Left colon (tissue), 2 donors: ENCODE measurements at places on chromosomes 7 and 10. TPM values are rescaled to one million over a fixed set of nuclear protein-coding genes. Genes with fewer than 3 reads are reported as not detected.

The MLXIPL gene
- 13.2 TPM for total RNA-seq

GRCh38 chr10:119680650-119681081 lies 29.5 kb downstream of the BAG3 start:
- DNase-seq = no peak

GRCh38 chr10:16586358-16587138 lies 64.9 kb upstream of the C1QL3 start:
- no peak for DNase-seq

GRCh38 chr10:78905957-78906308 lies 162.8 kb upstream of the ZMIZ1 start:
- DNase-seq = no peak

DNA sequence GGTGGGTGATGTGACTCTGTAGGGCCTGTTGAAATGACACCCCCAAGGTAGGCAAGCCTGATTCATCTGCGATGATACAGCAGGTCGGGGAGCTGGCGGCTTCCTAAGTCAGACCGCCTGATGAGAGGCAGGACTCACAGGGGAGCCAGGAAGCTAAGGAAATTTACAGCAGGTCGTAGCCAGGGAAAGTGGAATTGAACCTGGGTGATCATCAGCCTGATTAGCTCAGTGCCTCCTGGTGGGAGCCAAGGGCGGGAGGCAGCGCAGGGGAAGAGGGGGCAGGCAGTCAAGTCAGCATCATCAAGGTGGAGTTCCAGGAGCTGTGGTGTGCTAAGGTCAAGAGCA lies 18.5 kb upstream of the TRIM56 start:
- DNase-seq = no peak

DNA sequence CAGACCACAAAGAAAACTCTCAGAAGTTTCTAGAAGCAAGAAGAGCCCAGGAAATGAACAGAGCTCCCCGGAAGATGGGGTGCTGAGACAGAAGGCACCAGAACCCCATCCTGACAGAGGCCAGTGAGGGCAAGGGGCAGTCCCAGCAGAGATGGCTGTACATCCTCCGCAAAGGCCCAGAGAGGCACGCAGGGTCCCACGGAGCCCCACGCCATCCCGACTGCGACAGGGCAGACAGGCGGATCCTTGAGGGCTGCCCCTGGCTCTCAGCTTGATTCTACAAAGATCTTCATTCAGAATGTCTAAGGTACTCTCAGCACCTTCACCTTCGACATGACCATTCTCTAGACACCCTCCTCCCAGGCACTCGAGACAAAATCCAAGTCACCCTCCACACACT lies 107.9 kb upstream of the DDC start:
- DNase-seq = no peak

DNA sequence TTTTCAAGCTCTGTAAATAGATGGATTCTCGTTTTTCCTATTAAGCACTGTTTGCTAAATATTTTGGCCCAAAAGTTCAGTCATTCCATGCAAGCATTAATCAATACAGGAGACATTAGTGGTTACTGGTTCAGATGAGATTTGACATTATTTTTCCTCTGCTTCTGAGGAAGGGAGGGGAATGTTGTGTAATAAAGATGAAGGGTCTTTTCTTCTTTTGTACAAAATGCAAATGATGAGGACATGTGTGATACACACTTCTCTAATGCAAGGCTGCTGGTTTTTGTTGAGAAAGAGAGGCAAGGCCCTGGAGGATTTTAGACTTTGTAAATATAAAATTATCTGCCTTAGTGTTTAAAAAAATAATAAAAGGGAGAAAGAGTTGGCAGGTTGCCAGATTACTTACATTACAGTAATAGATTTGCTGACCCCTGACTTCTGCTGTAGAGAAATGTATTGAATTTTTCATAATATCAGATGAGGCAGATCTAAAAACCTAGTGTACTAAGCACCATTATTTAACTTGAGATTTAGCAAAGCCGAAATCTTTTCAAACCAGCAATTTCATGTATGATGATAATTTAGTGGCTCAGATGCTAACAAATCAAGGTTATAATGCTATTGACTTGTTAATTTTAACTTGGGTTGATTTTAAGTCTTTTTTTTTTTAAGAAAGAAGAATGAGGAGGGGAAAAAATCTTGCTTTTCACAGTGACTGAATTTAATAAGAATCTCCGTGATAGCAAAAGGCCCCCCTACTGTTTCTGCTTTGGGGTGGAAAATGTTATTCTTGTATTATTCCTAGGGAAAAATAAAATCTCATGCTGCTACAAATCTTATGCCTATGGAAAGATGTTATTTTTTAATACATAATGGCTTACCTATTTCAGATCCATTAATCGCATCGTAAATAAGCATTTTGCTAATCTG lies 180.1 kb downstream of the ARID5B start:
- no peak for DNase-seq

GRCh38 chr7:69414555-69414954 lies 183.7 kb upstream of the AUTS2 start:
- DNase-seq = no peak

DNA sequence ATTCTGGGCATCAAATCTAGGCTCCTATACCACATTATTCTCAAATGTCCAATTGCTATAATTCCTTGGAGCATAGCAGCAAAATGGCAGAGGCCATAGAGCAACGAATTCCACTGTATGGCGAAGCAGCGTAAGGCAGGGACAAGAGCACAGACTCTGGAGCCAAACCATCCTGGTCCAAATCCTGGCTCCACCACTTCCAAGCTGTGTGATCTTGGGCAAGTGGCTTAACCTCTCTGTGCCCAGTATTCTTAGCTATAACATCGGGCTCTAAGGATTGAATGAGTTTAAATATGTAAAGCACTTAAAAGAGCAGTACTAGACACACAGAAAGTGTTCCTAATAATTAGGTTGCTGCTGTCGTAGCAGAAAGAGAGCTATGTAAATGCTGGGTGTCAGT lies 56.2 kb downstream of the TACC2 start:
- DNase-seq = no peak

DNA sequence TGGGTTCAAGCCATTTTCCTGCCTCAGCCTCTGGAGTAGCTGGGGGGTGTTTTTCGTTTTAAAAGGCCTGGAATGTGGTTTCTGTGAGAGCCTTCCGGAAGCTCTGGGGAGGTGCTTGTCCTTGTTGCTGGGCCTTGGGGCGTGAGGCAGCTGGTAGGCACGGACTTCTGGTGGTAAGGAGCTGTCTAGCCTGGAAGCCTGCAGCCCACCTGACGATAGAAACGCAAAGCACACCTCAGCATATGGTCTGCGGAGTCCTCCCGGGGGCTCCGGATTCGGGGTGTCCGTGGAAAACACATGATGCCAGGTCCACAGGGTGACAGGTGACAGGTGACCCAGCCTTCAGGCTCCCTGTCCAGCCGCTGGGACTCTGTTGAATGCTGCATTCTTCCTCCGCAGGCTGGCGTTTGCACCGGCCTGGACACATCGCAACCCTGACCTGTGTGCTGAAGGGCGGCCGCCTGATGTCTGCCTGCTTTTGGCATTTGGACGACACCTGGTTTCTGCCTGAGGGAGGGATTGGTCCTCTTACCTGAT lies 37.3 kb downstream of the INPP5A start:
- no peak for DNase-seq

DNA sequence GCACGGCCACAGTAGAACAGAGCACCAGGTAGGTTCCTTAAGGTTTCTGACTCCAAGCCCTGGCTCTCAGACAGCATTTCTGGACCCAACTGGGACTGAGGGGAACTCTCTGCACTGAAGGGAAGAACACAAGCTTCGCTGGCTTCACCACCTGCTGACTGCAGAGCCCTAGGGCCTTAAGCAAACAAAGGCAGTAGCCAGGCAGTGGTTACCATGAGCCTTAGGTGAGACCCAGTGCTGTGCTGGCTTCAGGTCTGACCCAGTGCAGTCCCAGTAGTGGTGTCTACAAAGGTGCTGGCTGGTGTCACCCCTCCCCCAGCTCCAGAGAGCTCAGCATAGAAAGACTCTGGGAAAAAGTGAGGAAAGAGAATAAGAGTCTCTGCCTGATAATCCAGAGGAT lies 59.5 kb downstream of the SIRT1 start:
- no peak for DNase-seq

- no peak for DNase-seq
Observed at GRCh38 chr7:155230169-155230593, 67.5 kb upstream of the INSIG1 start.

The PRSS2 gene
- total RNA-seq = not detected

GRCh38 chr10:122163174-122164022 lies 107.7 kb upstream of the BTBD16 start:
- DNase-seq = no peak

The CALHM3 gene
- total RNA-seq = not detected

- no peak for DNase-seq
Observed at GRCh38 chr7:23864973-23865372, 155.0 kb downstream of the STK31 start.

- DNase-seq = no peak
Observed at GRCh38 chr10:46273506-46274477, 13.0 kb upstream of the ANTXRL start.

The SLC18A3 gene
- total RNA-seq = 0.14 TPM

GRCh38 chr10:86194684-86195083 lies 171.9 kb downstream of the GRID1 start:
- no peak for DNase-seq

- DNase-seq = no peak
Observed at GRCh38 chr10:64416011-64416410, 894.8 kb downstream of the REEP3 start.

The AKR1C8 gene
- not detected for total RNA-seq

The CYP26C1 gene
- total RNA-seq = not detected

GRCh38 chr10:48502791-48503190 lies 102.1 kb downstream of the ARHGAP22 start:
- DNase-seq = no peak

The MKX gene
- 0.75 TPM for total RNA-seq

DNA sequence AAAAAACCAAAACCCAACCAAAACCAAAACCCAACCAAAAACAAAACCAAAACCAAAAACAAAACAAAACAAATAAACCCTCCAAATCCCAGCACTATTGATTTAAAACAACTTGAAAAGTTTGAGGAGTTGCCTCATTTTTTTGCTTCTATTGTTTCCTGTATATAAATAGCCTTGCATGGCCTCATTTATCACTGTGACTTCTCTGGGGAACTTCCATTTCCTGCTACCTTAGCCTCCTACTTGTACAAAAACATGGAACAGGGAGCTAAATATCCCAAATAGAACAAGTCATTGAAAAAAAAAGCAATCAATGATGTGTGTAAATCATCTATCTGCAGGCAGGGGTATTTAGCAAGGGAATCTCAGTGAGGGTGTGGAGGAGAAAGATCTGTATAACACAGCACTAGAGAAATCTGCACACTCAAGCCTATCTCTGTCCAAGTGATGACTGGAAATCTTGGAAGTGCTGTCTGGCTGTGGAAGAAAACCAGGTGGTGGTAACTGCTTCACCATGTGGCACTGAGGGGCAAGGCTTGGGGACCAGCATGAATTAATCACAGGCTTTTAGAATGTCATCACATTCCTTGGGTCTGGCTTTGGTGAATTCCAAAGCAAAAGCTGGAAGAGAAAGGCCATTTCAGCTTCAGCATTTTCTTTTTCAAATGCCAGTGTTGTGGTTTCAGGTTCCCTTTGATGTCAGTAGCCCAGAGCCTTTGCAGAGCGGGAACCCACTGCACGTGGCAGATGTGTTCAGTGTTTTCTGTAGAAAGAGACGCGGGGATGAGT lies 349.5 kb upstream of the ZNF32 start:
- no peak for DNase-seq

- DNase-seq = no peak
Observed at GRCh38 chr10:11448545-11449244, 162.8 kb downstream of the USP6NL start.

DNA sequence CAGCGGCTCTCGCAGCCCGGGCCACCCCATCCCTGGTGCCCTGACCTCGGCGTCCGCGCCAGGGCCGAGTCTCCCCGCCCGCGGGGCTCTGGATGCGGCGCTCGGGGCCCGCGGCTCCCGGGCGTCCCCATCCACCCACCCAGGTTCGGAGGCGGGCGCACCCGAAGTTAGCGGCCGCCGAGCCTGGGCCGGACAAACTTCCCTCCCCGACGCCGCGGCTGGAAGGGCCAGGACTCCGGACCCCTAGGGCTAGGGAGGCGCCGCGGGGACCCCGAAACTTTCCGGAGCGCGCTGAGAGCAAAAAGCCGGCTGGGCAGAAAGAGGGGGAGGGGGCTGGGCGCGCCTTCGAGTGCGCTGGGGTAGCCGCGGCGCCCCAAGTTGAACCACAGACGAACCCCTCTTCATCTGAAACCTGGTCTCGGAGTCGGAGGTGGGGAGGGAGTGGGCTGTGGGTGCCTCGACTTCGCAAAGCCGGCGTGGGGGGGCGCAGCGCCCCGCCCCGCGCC lies 3.7 kb upstream of the ELFN1 start:
- no peak for DNase-seq

The LEP gene
- total RNA-seq = not detected

The AKR1C4 gene
- total RNA-seq = not detected

The KCNH2 gene
- total RNA-seq = 10.4 TPM

GRCh38 chr7:115888981-115889668 lies 141.4 kb downstream of the TFEC start:
- DNase-seq = no peak

The SNX10 gene
- 2.4 TPM for total RNA-seq

The ITGB8 gene
- 8.9 TPM for total RNA-seq

DNA sequence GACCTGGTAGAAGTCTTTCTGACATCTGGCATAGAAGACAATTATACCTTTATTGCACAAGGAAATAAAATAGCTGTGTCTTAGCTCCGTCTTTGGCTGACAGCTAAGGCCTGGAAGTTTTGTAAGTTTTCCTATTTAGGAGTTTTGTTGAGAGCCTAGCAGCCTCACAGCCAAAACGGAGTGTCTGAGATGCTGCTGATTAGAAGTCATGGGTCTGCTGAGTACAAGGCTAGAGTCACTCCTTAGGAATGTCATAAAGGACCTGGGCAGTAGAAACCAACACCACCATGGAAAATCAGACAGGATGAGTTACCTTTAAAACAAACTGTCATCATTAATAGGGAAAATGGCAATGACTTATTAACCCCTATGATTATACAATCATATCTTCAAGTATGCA lies 442.5 kb downstream of the KCNMA1 start:
- DNase-seq = no peak

The CPVL gene
- total RNA-seq = 4.7 TPM

- DNase-seq = no peak
Observed at GRCh38 chr10:1187151-1187854, 131.1 kb downstream of the WDR37 start.

DNA sequence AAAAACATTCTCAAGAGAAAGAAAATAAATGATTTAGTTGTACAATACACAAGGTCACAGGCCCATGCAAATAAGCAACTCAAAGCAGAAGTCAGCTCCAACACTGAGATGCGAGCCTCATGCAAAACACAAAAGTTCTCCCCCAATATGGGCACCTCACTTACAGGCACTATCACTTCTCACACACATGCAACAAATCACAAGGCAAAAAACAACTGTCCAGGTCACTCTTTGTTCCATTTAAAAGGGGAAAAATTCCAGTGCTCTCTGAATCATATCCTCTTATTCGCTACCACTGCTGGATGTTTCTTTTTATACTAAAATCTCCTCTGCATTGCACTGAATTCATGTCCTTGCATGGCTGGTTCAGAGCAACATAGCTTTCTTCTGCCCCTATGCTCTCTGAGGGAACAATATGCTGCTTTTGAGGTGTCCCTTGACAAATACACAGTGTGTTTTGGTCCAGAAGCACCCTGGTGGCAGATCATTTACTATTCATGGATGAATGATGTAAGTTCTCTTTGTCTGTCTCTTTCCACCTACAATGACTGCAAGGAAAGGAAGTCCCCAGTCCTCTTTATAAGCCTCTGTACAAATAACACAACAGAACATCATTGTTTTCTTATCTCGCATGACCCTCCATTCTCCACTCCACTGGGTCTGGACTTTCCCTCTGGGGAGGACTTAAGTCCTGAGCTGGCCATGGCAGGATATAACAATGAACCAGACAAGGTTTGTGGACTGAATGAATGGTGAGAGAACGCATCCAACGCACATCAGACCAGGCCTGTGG lies 85.4 kb upstream of the GSDME start:
- no peak for DNase-seq
